Neuronal stem cell (in vitro differentiated cells): ENCODE measurements at places on chromosomes 5 and 9.

DNA sequence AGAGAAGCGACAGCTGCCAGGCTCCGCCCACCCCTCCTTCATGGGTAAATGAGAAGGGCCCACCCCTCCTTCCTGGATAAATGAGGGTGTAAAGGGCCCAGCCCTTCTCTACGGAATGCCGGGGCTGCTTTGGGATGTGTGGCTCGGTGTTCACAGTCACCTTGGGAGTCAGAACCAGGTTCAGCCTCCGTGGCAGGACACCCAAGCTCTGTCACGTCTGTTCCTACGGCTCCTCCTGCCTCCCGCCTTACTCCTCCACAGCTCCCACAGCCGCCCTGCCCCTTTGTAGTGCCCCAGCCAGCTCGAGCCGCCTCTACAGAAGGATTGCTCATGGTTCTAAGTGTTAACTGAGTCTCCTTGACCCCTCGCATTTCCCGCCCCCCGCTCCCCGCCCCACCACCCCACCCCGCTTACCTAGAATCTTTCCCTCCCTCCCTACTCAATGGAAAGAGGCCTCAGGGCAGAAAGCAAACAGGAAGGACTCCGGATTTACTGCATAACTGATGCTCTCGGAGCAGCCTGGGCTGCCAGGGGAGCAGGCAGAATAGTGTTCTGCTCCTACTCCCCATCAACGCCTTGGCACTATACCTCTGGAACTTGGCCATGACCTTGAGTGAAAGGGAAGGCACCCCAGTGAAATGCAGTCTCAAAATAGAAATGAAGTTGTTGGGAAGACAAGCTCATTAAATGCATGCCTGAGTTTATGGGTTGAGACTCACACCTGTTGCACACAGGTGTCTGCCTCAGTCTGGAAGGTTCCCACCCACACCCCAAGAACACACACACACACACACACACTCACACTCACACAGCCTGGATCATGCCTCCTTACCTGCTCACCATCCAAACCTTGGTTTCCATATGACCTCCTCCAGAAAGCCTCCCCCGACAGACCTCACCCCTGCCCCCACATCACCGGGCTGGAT, 59.6 kb downstream of the NEURL1B start:
- no peak for DNase-seq

DNA sequence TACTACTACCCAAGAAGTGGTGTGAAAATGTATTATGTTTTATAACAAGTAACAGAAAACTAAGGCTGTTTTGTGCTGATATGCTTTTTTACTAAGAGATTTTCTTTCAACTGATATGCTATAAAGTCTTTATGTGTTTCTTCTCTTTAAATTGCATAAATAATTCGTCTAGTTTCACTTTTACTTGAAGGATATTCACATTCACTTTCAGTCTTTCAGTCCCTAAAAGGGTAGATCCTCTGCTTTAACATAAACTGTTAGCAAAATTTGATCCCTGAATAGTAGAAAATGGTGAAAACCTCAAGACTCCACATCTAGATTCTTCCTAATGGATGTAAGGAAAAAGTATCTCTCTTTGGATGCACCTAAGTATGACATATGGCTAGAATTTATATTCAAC, 69.0 kb upstream of the FST start:
- DNase-seq, result no peak

DNA sequence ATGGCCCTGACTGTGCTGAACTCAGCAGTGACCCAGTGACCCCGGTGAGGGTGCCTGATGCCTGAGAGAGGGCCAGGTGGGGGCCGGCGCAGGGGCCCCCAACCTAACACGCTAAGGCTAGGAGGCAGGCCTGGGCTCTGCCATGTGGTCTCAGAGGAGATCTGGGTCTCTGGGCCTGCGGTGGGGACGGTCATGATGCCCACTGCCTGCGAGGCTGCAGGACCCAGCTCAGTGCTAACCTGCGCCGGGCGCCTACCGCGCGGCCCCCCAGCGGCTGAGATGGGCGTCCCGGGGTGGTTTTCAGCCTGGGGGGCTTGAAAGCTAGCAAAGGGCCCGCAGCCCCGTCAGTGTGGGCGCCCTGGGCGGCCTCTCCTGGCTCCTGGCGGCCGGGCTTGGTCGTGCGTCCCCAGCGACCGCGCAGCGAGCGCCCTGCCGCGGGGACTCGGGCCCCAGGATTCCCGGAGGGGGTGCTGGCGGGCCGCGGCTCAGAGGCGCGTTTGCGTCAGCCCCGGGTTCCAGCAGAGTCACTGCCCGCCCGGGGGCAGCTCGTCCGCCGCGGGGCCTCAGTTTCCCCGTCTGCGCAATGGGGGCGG, 2.5 kb downstream of the EGFL7 start:
- peak; percentile 35 for DNase-seq

- no peak for DNase-seq
These were observed 1.4 kb downstream of the GLIS3 start for GRCh38 chr9:4298255-4299004.

DNA sequence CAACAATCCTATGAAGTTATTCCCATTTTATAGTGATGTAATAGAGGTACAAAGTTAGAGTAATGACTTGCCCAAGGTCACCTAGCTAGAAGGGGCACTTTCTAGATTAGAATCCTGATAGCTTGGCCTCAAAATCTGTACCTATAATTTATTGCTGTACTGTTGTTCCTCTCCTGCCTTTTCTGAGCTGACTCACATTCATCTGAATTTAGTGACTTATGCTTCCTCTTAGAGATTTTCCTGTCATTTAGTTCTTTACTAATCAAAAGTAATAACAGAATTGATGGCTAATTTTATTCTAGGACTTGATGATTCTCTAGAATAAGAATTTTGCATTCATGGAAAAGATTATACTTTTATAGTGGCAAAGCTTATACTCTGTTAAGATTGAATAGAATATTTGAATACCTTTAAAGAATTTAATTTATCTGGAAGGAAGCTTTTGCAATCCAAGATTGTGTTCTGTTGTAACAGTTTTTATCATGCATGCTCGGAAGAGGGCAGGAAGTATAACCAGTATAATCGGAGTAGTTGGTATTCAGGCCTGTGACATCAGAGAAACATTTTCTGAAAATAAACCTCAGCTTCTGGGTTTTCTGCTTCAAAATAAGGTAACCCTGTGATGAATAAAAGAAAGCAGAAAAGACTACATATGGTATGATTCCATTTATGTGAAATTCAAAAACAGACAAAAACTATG, 21.3 kb downstream of the CYSTM1 start:
- DNase-seq, result no peak

DNA sequence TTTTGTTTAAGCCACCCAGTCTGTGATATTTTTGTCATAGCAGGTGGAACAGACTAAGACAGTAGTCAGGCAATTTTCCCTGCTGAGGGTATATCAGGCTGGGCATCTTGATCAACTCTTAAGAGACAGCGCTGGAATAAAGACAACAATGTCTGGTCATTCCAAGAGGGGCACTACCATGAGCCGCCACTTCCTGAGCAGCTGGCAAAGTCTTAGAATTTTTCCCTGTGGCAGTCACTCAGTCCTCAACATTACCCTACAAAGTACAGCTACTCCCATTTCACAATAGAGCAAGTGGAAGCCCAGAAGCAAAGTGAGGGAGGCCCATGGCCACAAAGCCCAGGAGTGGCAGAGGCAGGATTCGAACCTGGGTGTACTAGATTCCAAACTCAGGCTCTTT, 74.8 kb downstream of the SH3PXD2B start:
- no peak for DNase-seq

DNA sequence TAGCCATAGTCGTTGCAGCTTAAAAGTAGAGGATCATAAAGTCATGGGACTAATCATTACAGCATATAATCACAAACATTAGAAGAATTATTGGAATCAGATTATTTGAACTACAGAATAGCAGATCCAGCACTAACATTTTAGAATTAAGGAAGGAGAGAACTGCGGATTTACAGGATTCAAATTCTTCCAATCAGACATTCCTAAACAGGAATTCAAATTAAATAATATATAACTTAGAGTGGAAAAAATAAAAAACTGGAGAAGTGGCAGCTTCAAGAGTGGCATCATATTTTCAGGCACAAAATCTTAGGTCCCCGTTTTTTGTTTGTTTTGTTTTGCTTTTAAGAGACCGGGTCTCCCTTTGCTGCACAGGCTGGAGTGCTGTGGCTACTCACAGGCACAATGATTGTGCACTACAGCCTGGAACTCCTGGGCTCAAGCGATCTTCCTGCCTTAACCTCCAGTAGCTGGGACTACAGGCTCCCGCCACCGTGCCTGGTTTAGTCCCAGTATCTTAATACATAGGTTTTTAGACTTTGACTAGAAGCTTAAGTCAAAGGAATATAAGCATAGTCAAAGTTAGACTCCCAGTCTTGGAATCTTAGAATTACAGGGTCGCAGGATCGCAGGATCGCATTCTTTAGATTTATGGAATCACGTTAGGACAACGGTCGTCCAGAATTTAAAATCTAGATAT, 2.1 kb upstream of the FOXE1 start:
- DNase-seq, result no peak

DNA sequence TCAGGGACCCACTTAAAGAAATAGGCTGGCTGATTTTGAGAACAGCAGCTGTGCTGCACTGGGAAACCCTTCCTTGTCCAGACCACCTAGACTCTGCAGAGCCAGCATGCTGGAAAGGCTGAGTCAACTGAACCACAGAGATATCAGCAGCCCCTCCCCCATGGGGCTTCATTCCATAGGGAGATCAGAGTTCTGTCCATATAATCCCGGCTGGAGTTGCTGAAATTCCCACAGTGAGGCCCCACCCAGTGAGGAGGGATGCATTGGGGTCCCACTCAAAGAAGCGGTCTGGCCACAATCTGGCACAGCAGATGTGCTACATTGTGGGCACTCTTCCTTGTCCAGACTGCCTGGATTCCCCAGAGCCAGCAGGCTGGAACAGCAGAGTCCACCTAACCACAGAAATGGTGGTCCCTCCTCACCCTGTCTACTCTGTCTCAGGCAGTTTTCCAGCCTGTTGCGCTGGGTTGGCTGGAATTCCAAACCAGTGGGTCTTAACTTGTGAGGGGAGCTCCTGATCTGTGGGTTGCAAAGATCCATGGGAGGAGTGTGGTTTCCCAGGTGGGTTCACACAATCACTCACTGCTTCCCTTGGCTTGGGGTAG, 127.1 kb downstream of the RNF180 start:
- DNase-seq, result no peak

DNA sequence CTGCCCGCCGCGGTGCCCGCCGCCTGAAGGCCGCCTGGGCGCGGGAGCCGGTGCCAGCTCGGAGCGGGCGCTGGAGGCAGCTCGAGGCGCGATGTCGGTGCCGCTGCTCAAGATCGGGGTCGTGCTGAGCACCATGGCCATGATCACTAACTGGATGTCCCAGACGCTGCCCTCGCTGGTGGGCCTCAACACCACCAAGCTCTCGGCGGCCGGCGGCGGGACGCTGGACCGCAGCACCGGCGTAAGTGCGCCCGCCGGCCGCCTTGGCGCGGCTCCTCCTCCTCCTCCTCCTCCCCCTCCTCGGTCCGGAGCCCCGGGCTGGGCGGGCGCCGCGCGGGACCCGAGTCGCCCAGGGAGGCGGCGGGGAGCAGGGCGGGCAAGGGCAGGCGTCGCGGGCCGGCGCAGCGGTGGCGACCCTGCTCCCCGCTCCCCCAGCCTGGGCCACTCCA, 455 bp downstream of the OLFM1 start:
- DNase-seq, result no peak

- peak; percentile 65 for DNase-seq
These were observed 23.6 kb downstream of the PCDHGC5 start for GRCh38 chr5:141512390-141512910.

DNA sequence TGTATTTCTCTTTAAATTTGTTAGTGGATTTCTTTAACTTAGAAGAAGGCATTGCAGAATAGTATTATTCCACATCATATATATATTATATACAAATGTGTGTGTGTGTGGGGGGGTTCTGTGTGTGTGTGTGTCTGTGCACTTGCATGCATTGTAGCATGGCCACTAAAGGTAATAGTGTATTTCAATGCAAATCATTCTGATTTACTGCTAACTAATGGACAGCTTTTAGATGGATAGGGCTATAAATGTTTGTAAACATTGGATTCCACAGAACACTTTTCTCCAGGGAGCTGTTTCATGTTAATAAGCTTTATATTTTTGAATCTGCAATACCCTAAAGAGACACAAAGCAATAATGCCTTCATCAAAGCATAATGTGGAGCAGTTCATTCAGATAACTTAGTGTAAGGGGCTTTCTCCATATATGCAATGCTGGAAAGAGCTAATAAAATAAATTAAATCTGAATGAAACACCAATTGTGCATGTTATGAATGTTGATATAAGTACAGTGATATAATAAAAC, 496.7 kb upstream of the CDH9 start:
- DNase-seq, result no peak

GRCh38 chr5:175828651-175829050, 42.7 kb upstream of the CPLX2 start:
- no peak for DNase-seq

GRCh38 chr5:125409234-125409860, 662.9 kb upstream of the ZNF608 start:
- no peak for DNase-seq

- DNase-seq, result no peak
These were observed 98.2 kb downstream of the OTULIN start for GRCh38 chr5:14762549-14763216.

DNA sequence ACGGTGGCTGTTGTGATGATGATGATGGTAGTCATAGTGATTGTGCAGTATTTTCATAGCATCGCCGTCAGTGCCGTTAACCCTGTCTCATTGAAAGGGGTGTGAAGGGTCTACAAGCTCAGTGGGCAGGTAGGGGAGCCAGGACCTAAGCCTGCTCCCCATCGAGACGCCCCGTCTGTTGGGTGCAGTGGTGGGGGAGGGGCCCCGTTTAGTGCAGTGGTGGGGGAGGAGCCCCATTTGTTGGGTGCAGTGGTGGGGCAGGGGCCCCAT, 68.6 kb downstream of the COL5A1 start:
- DNase-seq, result no peak

GRCh38 chr9:121075251-121076036, 689 bp downstream of the CNTRL start:
- no peak for DNase-seq

- peak; percentile 43 for DNase-seq
These were observed 111.1 kb downstream of the ARHGAP26 start for GRCh38 chr5:142881076-142881783.

- no peak for DNase-seq
These were observed 27.6 kb upstream of the CDKN2AIPNL start for GRCh38 chr5:134439210-134439654.

- no peak for DNase-seq
These were observed 164.9 kb downstream of the SLC24A2 start for GRCh38 chr9:19623941-19624340.

DNA sequence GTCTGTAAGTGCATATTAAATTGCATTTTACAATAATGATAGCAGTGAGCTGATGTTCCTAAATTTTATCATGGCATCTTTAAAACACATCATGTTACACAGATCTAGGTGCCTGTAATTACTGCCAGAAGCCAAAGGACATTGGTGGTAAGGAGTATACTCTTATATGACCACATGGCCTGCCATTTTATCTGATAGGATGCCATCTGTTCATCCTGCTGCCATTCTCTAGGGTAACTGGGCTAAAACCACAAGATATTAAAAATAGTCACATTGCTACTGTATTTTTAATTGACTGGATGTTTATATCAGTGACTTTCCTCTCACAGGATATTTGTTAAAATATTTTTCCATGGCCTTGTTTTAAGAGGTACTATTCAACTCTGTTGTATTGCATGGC, 53.1 kb downstream of the HCN1 start:
- DNase-seq, result no peak
